Activated gamma-delta T cell treated with anti-CD3 and anti-CD28 coated beads, Interleukin-2, amount 50 U/mL, for 16 hours (primary cell): ENCODE measurements at places on chromosomes 4 and X.

DNA sequence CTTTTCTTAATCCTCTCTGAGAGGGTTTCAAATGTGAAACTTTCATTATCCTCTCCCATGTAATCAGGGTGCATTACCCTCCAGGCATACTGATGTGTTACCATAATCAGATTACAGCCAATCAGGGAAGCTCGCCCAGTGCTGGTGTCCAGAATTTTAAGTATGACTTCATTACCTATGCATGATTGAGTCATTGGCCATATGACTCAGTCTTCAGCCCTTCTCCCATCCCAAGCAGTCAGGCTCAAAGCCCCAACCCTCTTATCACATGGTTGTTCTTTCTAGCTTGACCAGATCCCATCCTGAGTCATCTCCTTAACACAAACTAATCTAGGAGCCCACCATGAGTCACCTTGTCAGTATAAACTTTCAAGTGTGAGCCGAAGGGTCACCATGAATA lies 1668.1 kb upstream of the AGA start:
- no peak for DNase-seq

- no peak for DNase-seq
These were observed 62.4 kb upstream of the PPARGC1A start for GRCh38 chr4:23952258-23952657.

DNA sequence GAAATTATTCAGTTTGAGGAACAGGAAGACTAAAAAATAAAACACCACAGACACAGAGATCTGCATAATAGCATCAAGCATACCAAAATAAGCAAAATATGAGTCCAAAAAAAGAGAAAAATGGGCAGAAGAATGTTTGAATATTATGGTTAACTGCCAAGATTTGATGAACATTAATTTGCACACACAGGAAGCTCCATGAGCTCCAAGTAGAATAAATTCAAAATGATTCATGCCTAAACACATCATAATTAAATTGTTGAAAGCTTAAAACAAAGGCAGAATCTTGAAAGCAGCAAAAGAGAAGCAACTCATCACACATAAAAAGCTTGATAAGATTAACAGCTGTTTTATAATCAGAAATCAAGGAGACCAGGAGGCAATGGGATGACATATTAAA lies 156.6 kb upstream of the ARSJ start:
- no peak for DNase-seq

GRCh38 chr4:54852602-54853001 lies 194.8 kb downstream of the KIT start:
- no peak for DNase-seq

DNA sequence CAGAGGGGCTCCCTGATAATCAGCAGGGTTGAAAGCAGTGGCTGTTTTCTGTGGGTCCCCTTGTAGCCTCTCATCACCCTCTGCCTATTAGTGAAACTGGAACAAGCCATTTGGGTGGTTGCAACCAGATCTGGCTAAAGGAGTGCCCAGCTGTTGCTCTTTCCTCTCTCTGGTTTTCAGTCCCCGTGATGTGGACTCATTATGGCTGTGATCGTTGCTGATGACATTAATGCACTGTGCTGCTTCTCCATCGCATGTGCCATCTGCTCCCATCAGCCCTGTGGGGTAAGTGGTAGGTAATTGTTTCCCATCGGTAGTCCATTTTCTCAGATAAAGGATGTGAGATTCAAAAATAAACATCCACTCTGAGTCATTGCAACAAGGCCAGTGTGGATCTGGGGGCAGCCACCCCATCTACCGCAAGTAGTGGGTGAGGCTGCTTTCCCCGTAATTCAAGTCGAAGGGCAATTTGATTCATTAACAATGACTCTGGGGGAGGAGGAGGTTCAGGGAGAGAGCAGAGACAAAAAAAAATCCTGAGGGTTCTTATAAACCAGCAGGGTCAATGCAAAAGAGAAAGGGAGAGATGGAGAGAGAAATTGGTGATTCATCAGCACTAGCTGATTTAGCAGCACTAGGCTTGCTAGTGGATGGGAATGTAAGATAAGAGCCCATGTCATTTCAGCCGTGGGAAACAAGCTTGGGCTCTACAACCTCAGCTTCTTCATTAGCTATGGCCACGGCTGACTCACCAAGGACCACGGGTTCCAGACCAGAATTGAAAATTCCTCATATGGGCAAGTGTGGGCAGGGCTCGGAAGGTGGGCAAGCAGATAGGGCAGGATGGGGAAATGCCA lies 357.8 kb downstream of the MID1IP1 start:
- no peak for DNase-seq

GRCh38 chrX:56744996-56745395 lies 16.0 kb downstream of the NBDY start:
- no peak for DNase-seq

DNA sequence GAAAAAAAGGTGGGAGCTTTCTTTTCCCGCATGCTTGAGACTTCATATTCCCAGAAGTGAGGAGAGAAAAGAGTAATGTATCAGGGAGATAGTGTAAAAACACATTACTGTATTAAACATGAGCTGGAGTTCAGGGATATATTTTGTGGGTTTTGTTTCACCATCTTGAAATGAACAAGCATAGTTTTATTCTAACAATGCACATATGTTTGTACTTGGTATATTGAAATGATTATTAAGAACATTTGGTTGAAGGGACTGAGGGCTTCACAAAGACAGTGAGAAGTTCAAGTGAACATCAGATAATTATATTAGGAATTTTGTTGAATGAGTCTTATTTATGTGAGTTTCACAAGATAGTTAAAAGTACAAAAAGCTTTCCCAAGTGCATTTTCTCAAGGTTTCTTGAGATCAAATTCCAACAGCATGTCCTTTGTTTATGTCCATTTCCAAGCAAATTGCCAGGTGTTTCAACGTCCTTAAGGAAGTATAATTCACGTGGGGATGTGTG lies 368.8 kb downstream of the ANKRD50 start:
- DNase-seq, result no peak

DNA sequence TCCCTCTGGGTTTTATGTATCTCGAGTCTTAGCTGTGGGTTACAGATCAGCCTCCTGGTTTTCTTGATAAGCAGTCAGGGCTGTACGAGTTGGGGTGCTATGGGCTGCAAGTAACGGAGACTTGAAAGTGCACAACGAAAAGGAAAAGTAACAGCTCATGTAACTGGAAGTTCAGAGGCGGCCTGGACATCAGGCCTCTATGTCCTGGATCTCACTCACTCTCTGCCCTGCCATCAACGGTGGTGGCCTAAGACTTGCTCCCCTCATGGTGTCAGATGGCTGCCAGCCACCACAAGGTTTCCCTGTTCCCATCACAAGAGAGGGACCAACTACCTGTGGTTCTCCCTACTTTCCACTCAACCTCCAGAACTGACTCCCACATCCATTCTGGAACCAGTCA lies 4.8 kb downstream of the PPP2R2C start:
- DNase-seq, result no peak

GRCh38 chrX:2318371-2318770 lies 182.4 kb downstream of the DHRSX start:
- DNase-seq, result no peak

DNA sequence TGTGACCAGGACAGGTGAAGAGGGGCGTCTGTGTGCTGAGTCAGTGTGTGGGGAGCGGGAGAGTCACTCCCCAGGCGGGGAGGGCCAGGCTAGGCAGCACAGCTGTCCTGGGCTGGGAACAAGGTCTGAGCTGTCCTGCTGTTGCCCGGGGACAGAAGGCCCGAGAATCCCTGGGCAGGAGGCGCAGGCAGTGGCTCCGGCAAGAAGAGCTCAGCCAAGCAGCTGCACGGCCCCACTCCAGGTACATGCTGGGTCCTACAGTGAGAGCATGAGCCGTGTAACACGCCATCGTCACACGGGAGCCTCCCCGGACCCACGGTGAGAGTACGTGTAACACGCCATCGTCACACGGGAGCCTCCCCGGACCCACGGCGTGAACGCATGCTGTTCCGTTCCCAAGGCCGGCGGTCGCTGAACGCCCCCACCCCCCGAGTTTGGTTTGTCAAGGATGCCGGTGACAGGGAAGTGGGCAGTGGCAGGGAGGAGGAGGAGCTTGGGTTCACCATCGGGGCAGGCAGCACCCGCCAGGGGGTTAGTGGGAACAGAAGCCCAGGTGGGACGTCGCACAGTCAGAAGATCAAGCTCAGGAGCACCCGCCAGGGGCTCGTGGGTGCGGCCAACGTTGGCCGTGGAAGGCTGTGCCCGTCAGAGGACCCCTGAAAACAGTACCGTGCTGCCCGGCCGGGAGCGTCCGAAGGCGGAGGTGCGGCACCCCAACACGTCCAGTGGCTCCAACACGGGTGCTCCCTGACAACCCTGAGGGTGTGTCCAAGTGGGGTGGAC lies 15.6 kb downstream of the PPP2R3B start:
- DNase-seq, result no peak

- DNase-seq, result no peak
These were observed 2.0 kb upstream of the ATRX start for GRCh38 chrX:77788050-77788449.

GRCh38 chr4:54224996-54225597 lies 4.0 kb upstream of the PDGFRA start:
- no peak for DNase-seq

- no peak for DNase-seq
These were observed 73.8 kb upstream of the DCLK2 start for GRCh38 chr4:150004481-150004880.

DNA sequence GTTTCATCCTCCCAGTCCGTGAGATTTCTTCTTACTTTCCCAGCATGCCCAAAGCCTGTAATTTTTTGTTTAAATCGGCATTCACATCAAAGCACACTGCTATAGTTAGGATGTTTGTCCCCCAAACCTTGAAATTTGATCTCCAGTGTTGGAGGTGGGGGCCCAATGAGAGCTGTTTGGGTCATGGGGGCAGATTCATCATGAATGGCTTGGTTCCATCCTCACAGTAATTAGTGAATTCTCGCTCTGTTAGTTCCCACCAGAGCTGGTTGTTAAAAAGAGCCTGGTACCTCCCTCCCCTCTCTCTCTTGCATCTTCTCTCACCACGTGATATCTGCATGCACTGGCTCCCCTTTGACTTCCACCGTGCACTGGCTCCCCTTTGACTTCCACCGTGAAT lies 40.5 kb upstream of the PGRMC2 start:
- DNase-seq, result no peak

GRCh38 chr4:15457406-15458201 lies 12.1 kb upstream of the CC2D2A start:
- no peak for DNase-seq

- DNase-seq, result no peak
These were observed 27.5 kb upstream of the CBR4 start for GRCh38 chr4:169037506-169037905.

GRCh38 chr4:103410386-103410785 lies 212.2 kb upstream of the CENPE start:
- no peak for DNase-seq

GRCh38 chr4:90904021-90904420 lies 776.8 kb downstream of the CCSER1 start:
- no peak for DNase-seq

DNA sequence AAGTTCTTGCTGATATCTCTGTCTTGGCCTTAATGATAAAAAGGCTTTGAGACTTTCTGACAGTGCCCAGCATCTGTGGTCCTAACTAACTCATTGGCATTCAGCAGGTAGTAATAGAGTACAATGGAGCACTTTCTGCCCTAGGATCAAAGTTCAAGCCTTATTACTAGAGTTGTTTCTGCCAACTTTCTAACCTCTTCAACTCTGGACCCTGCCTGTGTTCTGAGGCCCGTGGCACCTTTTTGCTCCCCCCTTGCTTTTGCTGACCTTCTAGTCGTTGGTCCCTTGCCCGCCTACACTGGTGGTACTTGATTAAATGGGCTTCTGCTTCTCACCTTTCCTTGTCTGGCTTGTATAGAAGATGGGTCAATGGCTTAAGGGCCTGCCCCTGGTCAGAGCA lies 126.3 kb downstream of the PPARGC1A start:
- DNase-seq, result no peak

DNA sequence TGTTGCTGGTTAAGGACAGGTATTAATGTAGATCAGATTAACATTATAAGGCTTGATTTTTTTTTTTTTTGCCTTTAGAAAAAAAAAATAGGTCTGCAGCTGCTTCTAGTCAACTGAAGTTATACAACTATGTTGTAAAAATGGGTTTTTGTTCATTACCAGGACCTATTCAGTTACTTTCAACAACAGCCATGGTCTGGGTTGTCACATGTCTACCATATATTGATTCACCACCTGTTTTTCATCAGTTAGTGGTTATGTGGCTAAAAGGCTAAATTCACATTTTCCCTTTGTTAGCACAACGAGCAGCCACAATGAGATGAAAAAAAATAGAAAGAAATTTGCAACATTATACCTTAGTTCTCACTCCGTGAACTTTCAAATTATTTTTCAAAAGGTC lies 45.5 kb downstream of the GLRB start:
- DNase-seq, result no peak

DNA sequence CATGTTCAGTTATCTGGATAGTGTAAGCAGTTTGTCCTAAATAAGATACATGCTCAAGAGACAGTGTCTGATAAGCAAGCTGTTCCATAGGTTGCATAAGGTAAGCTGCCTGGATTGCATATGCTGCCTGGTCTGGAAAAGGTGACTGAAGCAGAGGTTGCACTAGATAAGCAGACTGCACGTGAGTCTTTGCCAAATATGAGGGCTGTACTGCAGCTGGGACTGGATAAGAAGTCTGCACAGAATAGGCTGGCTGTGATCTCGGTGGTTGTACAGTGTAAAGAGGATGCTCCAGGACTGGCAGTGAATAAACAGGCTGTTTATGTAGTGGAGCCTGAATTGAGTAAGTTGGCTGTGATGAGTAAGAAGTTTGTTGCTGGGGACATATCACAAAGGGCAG lies 68.9 kb downstream of the WNK3 start:
- no peak for DNase-seq

GRCh38 chr4:122285285-122285684 lies 93.5 kb upstream of the ADAD1 start:
- DNase-seq, result no peak

- DNase-seq, result no peak
These were observed 55.2 kb downstream of the DOCK11 start for GRCh38 chrX:118550792-118551191.

GRCh38 chr4:141195095-141195707 lies 25.5 kb upstream of the ZNF330 start:
- no peak for DNase-seq
